ENCODE measurements at places on chromosomes 5 and 9.

- DNase-seq: no peak
Observed at GRCh38 chr5:117733051-117733450, 1158.4 kb upstream of the SEMA6A start.

DNA sequence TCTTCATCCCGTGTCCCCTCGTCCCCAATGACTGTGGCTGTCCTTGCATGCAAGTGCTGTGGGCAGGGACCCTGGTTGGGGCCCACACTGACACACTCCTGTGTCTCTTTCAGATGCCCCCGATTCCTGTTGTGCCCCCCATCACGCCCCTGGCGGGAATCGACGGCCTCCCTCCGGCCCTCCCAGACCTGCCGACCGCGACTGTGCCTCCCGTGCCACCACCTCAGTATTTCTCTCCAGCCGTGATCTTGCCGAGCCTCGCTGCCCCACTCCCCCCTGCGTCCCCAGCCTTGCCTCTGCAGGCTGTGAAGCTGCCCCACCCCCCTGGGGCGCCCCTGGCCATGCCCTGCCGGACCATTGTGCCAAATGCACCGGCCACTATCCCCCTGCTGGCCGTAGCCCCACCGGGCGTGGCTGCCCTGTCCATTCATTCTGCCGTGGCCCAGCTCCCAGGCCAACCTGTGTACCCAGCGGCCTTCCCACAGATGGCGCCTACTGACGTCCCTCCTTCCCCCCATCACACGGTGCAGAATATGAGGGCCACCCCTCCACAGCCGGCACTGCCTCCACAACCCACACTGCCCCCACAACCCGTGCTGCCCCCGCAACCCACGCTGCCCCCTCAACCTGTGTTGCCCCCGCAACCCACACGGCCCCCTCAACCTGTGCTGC lies 75.0 kb downstream of the WNK2 start:
- DNase-seq: no peak

GRCh38 chr9:117703537-117703936 lies 666 bp upstream of the TLR4 start:
- DNase-seq: no peak

GRCh38 chr5:15926586-15926985 lies 253.0 kb downstream of the MARCHF11 start:
- DNase-seq: no peak

- DNase-seq: no peak
Observed at GRCh38 chr9:89880721-89881120, 275.9 kb downstream of the GADD45G start.

GRCh38 chr5:154593071-154593470 lies 115.0 kb upstream of the HAND1 start:
- no peak for DNase-seq

GRCh38 chr5:87588316-87588715 lies 175.6 kb upstream of the CCNH start:
- DNase-seq: no peak

- peak; percentile 18 for DNase-seq
Observed at GRCh38 chr5:95870105-95870672, 47.7 kb upstream of the GLRX start.

- DNase-seq: no peak
Observed at GRCh38 chr9:27939186-27939585, 365.9 kb upstream of the C9orf72 start.

- no peak for DNase-seq
Observed at GRCh38 chr5:13558408-13558807, 386.1 kb downstream of the DNAH5 start.

GRCh38 chr5:87027570-87027969 lies 240.1 kb upstream of the RASA1 start:
- no peak for DNase-seq

GRCh38 chr5:157165261-157165660 lies 803 bp downstream of the GARIN3 start:
- DNase-seq: no peak

DNA sequence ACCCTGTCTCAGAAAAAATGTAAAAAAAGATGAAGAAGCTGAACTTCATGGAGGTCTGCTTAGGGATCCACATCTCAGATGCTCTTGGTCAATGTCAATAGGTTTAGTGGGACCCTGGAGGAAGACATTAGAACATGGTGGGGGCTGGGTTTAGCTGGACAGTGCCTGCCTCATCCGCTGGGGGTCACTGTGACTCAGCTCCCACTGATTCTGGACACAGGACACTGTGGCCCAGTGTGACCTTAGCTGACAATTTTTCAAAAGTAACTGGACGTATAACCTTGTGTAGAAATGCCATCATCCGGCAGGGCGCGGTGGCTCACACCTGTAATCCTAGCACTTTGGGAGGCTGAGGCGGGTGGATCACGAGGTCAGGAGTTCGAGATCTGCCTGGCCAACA lies 7.3 kb upstream of the HNRNPAB start:
- no peak for DNase-seq

- no peak for DNase-seq
Observed at GRCh38 chr5:67201897-67202549, 5.4 kb upstream of the CD180 start.

DNA sequence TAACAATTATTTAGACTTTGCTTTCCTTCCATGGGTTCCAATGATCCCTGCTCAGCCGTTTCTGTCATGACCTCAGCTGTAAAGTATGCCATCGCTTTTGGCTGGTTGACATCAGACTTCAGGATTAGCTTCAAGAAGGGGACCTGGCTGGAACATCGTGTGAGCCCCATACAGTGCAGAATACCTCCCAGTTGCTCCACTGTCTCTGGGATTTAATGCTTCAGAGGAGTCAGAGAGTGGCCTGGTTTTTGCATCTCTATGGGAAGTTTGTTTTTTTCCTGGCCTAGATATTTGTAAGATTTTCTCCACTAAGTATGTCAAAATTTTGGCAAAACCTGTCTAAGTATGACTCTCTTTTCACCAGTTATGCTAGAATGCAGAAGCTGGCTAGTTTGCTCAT lies 216.9 kb downstream of the GABBR2 start:
- no peak for DNase-seq

DNA sequence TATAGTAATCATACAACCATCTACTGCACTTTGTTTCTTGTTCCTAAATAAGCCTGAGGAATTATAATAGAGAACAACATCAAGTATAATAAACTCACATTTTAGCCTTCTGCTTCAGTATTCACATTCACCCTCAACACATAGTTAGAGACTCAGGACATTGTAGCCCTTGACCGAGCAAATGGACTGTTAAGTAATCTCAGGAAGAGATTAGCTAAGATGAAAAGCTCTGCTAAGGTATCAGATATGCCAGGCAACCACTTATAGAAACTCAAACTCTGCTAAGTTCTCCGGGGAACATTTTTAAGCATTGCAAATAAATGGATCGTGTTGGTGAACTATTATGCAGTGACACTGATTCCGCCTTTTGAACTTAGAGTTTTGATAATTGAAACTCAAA lies 252.0 kb downstream of the DTWD2 start:
- no peak for DNase-seq

GRCh38 chr5:55303238-55303690 lies 4.2 kb downstream of the DHX29 start:
- no peak for DNase-seq

GRCh38 chr5:172878933-172879752 lies 45.1 kb downstream of the ERGIC1 start:
- DNase-seq: no peak

DNA sequence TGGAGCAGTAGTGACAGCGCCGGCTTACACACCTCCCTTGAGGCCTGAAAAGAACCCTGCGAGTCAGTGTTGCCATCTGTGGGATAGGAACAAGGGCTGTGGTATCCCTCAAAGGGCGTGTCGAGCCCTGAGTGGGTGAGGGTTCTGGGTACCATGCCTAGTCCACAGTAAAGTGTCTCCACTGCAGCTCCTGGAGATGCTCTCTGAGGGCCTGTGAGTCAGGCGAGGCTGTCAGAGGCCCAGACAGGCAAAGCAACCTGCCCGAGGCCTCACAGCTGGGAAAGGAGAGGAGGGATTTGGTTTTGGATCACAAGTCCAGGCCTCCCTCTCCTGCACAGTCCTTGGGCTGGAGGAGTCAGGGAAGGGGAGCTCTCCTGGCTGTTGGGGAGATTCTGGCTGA lies 6.1 kb downstream of the PRRX2 start:
- no peak for DNase-seq

GRCh38 chr5:177189965-177190364 lies 56.4 kb downstream of the NSD1 start:
- no peak for DNase-seq

DNA sequence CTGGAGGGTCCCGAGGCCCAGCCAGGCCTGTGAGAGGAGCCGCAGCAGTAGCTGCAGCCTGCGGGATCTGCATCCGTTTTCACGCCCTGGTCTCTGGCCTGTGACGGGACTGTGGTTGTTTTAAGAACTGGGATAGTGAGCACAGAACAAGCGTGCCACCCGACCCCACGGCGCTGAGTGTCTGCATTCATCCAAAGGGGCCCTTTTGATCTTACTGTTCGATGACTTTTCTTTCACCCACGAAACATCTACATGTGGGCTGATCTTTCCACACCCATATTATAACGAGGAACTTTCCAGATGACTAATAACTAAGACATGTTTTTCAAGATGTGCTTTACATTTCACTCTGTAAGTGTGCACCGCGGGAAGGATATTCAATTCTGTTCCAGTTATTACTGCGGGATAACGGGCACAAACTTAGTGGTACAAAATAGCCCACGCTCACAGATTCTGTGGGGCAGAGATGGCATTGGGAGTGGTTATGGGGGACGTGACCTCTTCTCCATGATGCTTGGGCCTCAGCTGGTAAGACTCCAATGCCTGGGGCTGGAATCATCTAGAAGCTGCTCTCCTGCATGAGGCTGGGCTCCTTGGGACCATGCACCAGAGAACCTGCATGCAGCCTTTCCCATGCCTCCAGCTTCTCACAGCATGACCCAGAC lies 165.0 kb downstream of the SYK start:
- DNase-seq: no peak

DNA sequence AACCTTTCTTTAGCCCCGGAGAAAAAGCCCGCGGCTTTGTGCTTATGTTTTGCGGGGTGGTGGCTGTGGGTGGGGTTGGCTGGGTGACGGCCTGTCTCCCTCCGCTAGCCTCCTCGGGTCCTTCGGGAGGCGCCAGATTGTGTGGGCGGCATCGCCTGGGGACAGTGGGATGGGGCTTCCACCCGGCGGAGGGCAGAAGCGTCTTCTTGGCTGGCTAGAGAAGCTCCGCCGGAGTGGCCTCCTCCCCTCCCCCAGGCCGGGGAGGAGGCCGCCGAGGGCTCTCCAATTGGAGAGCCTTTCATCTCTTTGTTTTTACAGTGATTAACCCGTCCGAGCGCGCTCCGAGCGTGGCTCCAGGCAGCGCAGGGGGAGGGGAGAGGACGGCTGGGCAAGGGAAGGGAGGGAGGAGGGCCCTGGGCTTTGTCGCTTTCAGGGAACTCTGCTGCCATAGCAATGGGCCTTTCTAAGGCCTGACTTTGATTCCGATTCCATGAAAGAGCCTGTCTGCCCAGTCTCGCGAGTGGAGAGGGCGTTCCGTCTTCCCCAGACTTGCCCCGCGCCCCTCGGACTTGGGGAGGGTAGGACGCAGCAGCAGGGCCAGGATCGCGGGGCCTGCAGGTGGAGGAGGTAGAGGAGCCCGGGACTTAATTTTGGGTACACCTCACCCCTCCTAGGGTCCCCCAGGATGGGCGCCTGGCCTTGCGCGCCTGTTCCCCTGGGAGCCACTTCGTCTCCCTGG lies 36.7 kb upstream of the TIFAB start:
- no peak for DNase-seq

DNA sequence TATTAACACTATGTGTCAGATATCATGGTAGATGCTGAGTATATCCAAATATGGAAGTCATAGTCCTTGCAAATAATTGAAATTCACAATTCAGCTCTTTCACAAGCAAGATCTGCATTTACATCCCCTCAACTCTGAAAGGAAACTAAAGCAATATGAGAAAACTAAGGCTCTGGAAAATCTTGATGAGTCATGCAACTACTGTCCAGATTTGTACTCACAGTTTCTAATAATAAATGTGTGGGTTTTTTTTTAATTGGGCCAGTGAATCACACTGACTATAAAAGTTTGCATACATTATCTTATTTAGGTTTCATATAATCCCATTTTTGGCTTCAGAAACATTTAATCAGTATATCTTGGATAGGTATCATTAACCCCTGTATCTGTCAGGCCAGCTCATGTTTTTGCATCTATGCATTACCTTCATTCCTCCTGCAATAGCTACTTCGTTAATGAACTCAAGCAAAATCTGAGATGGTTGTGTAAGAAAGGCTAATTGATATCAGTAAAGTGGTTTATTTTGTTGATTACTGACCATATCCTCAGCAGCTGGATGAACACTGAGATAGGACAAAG lies 58.7 kb upstream of the PRR16 start:
- DNase-seq: no peak

- DNase-seq: no peak
Observed at GRCh38 chr5:97968346-97968745, 785.3 kb upstream of the RIOK2 start.

DNA sequence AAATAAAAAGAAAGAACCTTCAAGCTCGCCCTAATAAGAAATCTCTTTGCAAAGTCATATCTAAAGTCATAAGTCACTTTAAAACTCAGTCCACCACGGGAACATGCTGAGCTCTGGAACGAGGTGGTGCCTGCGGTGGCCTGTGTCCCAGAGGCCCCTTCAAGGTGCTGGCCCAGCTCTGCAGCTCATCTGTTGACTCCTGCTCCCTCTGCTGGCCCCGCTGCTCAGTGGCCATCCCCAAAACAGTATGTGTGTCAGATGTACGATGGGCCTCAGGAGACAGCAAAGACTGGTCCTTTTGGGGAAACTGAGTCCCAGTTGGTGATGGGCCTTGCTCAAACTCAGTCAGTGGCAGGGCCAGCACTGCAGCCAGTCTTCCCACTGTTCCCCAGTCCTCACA lies 22.8 kb upstream of the FOXB2 start:
- DNase-seq: no peak

DNA sequence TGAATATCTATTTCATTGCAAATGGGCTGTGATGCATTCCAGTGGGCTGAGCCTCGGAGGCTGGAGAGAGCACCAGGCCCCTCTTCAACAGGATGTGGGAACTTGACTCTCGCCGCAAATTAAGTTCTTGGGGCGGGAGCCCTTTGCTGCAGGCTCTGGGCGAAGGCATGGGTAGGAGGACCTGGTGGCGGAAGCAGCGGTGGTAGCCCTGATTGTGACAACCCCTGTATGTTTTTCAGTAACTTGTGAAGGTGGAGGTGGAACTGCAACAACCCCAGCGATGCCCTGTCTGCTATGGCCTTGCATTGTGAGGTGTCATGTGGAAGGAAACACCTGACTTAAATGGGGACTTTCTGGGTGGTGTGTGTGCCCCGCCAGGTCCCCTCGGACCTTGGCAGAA lies 9.4 kb downstream of the FYB1 start:
- peak; percentile 56 for DNase-seq

DNA sequence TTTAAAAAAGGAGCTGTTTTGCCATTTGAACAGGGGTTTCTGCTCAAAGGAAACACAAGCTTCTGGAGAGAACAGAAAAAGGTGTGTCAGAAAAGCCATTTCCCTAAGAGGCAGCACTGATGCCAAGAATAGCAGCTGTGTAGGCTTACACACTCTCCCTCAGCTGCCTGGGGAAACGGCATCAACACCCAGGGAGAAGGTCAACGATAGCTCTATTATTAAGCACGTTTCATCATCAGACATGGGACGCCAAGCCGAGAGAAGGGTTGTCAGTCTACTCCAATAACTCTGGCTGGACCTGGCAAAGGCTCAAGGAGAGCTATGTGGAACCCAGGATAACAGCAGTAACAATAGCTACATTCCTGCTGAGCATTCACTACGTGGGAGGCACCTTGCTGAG lies 314.2 kb downstream of the CDK5RAP2 start:
- DNase-seq: no peak

All from activated CD8-positive, alpha-beta memory T cell treated with anti-CD3 and anti-CD28 coated beads, Interleukin-2, amount 50 U/mL, for 4 hours (primary cell).